Activated T-cell treated with anti-CD3 and anti-CD28 coated beads for 1 hour (primary cell): ENCODE measurements at places on chromosomes 4 and X.

DNA sequence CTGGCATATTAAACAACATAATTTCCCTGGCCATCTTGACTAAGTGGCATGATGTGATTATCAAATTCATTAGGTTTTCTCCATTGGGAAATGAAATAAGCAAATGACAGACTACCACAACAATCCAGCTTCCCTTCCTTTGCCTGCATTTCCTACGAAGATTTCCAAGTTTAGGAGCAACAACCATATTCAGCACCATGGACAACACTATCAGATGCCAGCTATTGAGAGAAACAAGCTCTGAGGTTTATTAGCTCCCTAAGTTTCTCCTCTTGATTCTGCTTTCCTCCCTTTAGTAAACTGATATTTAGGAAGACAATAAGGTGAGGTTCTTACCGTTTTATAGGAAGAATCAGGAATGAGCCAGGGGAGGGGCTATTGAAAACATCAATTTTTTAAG, 36.2 kb downstream of the DCX start:
- no peak for DNase-seq

DNA sequence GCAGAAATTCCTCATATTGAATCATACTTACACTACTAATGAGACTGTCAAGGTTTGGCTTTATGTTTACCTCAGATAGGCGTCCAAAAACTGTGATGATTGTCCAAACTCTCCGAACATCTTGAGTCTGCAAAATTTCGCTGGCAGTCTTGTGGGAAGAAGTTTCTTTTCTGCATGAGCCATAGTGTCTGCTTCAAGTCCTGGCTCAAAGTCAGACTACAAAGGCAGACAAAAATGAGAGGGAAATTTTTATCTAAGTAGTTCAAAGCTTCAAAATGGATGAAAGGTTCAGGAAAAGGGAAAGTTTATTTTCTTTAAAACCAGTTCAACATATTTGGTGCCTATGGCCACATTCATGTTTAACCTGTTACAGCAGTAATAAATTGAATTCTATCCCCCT, 40.7 kb downstream of the PALLD start:
- no peak for DNase-seq

DNA sequence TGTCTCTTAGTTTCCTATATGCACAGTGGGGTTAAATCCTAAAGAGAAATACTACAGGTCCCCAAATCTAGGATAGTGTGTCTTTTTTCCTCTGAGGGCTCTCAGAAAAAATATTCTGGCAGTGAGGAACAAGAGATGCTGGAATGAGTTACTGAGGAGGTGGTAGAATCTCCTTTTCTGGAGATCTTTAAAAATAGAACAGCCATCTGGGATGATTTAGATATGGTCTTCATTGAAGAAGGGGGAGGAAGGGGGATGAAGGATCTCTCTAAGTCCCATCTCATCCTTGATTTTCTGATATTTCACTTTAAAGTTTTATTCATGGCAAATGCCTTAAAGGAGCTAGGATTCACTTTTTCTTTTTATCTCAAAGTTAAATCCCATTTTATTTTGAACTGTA, 235.0 kb downstream of the MAML3 start:
- DNase-seq, result no peak

DNA sequence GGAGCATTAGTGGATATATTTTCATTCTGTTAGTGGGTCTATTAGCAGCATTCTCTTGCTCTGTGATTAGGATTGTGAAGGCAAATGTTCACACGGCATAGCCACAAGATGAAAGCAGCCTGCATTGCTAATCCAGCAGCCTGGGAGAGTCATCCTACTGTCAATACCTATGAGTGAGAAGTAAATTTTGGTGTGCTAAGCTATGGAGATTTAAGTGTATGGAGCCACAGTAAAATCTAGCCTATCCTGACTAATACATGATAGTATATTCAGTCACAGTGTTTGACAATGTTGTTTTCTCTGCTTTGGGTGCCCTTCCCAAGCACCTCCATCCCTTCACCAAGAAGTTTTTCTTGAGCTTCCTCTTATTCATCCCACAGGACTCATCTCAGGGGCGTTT, 47.2 kb upstream of the TMPRSS11F start:
- no peak for DNase-seq

DNA sequence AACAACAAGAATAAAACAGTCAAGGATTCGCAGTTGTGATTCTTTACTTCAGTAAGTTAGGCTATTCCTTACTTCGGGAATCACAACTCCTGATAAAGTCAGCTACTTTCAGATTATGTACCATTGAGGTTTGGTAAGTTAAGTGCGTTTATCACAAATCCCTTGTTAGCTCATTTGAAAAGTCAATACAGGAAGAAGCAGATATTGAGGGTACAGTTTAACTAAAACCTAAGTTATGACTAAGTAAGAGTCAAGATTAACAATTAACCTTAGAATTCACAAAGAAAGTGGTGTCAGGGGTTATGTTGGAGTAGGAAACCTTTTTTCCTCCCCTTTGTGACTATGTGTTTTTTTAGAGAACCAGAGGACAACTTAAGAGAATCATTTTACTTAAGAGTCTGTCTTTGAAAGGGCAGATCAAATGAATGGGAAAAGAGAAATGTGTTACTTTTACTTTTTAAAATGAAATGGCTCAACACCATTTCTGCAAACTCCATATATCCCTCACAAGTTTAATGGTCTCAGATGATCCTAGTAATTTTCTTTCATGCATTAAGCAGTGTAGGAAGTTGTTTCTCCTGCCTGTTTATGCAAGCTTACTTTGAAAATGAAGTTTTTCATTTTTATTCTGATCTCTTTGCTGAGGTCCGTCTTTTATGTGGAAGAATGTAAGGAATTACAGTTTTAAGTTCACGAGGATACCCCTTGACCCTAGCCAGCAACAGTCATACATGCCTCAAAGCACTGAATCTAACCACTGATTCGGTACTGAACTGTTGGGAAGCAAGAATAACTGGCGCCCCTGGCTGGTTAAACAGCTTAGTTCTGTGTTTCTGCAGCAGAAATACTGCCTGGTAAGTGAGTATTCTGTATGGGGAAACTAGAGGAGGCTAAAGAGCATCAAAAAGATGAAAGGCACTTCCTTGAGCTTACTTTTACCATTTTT, 211.7 kb downstream of the SLC4A4 start:
- no peak for DNase-seq

DNA sequence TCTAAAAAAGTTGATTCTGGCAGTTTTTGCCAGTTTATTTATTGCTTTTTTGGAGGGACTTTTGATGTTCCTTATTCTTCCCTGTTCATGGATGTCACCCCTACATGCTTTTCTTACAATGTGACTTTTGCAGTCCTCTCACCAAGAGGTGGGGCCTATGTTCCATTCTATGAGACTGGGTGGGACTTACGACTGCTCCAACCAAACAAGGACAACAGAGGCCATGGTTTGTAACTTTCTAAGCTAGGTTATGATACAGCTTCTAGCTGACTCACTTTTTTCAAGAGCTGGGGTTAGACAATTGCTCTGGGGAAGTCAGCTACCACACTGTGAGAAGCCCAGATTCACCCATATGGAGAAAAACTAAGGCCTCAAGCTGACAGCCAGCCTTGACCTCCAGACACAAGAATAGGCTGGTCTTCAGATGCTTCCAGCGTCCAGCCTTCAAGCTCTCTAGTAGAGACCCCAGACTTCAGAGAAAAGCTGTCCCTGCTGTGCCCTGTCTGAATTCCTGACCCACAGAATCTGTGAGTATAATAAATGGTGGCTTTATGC, 39.5 kb downstream of the ENOPH1 start:
- DNase-seq, result no peak

DNA sequence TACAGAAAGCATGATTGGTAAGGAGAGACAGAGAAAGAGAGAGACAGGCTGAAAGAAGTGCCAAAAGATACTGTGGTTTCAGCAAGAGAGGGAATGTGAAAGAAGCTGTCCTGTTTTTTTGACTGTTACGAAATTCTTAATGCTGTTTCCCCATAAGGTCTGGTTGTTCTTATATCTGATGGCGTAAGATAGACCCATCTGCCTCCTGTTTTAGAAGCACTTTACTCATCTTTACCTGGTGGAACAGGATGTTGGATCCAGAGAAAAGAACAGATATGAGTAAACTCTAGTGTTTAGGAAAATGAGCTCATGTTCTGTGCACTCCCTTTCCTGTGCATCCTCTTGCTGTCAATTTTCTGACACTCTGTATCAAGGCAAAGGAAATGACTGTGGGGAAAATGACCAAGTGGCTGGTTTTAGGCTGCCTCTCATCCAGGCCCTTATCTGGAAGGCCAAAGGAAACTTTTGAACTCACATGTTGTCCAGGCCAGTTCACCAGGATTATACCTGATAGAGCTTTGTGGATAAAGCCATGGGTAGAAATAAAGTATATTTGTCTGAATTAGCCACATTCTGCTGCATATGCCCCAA, 311.7 kb upstream of the HTR2C start:
- no peak for DNase-seq

- no peak for DNase-seq
These were observed 42.4 kb downstream of the RAI2 start for GRCh38 chrX:17818726-17819125.

DNA sequence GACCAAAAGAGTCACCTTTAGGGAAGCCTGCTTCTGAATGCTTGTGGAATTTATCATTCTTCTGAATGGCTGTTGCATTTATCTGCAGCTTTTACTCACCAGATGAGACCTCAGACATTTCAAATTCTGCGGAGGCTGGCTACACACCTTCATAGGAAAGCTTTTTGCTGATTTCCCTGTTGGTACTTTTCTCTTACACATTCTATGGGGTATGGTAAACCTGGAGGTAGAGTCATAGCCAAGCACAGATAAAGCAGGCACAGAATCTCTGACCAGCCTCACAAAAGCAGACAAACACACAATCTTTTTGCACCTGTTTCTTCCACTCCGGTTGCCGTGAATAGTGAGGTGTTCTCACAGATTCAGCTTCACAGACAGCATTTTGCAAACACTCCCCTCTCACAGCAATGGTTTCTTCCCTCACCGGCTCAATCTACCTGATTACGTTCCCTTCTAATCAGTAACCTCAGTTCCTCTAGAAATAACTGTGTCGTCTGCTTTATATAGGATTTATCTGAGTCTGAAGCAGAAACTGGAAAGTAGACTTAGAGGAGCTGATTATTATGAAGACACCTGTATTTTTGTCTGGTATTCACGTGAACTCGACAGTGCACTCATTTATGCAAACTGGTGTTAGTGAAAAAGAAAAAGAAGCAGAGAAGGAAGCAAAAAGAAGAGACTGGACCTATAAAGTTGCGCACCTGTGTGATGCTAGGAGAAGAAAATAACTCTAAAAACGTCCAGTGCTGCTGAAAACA, 83.1 kb downstream of the DMD start:
- no peak for DNase-seq

DNA sequence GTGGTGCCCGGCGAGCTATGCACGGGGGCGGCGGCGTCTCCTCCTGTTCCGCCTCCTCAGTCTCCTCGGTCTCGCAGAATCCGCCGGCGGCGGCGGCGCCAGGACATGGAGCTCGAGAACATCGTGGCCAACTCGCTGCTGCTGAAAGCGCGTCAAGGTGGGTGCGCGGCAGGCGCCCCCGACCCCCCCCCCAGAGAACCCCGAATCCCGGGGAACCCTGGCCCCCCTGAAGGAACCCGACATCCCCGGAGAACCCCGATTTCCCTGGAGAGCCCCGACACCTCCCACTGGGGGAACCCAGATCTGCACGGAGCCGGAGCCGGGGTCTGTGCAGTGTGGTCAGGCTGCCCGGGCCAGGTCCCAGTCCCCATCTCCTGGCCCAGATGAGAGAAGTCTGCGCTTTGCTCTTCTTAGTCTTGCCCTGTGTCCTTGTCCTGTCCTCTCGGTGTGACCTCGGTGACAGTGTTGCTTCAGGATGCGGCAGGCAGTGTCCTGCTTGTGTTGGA, 648 bp downstream of the GRK4 start:
- DNase-seq, result no peak

- no peak for DNase-seq
These were observed 282.1 kb downstream of the BCOR start for GRCh38 chrX:39815631-39816030.

DNA sequence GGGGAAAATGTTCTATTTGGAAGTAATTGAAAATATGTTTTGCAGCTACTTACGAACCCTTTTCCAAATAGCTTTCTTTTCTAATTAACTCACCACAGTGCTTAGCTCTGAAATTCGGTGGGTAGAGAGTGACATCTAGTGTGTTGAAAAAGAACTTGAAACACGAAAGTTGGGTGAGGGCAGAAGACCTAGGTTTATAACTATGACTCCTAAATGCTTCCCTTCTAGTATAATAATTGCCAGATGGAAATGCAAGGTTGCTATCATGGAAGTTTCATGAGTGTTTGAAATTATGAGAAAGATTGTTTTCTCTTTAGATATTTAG, 77.3 kb upstream of the NOCT start:
- DNase-seq, result no peak

GRCh38 chr4:1045595-1046201, 34.3 kb downstream of the FGFRL1 start:
- no peak for DNase-seq
